ENCODE measurements at places on chromosomes 7 and 10.
A peak's percentile ranks its signal among the peaks of the same experiment; 100 is the strongest.

DNA sequence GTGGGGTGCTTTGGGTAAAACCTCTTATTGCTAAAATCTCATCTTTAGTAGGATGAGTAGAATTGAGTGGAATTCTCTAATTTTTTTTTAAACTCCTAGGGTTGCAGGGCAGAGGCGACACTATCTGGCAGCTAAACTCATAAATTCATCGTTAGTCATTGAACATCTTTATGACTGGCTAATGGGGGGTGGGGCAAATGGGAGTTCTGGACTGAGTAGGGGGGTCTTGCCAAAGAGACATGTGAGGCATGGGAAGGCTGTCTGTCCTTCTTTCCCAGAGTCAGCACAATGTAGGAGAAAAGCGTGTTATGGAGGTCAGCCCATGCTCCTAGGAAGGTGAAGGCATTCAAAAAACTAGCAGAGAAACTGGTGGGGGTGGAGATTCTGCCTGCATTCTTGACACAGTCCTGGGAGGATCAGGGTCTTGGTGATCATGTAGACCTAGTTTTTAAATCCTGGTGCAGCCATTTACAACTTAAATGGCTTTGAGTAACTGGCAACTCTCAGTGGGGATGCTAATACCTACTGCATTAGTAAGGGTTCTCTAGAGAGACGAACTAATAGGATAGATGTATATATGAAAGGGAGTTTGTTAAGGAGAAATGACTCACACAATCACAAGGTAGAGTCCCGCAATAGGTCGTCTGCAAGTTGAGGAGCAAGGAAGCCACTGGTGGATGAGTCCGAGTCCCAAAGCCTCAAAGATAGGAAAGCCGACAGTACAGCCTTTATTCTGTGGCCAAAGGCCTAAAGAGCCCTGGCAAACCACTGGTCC is 47.7 kb downstream of the EMX2 start:
- DNase-seq = no peak

GRCh38 chr10:127993056-127993690 is 86.3 kb downstream of the PTPRE start:
- no peak for DNase-seq

DNA sequence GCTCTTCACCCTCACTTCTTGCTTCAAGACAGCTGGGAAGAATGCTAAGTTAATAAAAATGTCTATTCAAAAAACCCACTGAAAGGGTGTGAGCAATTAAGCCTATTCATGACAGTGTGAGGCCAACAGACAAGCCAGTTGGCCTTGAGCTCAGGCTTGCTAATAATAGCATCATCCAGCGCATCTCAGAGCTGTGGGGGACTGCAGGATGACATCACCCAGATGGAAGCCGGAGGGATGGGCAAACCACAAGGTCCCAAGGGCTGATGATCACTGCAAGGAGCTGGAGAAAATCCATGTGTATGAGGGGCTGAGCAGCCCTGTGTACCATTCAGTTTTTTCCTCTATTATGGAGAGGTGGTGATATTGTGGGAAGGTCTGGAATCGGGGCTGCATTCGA is 770.4 kb downstream of the TNS3 start:
- DNase-seq = peak; percentile 72

GRCh38 chr10:47457528-47457820 is 26.4 kb downstream of the ANXA8 start:
- no peak for DNase-seq

DNA sequence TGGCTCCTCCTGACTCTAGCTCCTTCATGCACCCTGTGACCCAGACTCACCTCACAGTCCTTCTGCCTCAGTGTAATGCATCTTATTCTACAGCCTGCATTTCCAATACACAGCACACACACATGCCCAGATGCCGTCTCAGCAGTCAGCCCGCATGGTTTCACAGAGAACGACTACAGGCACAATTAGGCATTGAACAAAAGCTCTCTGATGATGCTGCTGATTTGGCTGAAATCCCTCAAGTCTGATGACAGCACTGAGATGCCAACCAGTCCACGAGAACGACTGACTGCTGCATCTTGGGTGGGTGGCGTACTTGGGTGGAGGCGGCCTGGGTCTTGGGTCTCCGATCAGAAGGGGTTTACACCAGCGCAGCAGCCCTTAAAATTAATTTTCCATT is 200.4 kb downstream of the TAX1BP1 start:
- DNase-seq = no peak

DNA sequence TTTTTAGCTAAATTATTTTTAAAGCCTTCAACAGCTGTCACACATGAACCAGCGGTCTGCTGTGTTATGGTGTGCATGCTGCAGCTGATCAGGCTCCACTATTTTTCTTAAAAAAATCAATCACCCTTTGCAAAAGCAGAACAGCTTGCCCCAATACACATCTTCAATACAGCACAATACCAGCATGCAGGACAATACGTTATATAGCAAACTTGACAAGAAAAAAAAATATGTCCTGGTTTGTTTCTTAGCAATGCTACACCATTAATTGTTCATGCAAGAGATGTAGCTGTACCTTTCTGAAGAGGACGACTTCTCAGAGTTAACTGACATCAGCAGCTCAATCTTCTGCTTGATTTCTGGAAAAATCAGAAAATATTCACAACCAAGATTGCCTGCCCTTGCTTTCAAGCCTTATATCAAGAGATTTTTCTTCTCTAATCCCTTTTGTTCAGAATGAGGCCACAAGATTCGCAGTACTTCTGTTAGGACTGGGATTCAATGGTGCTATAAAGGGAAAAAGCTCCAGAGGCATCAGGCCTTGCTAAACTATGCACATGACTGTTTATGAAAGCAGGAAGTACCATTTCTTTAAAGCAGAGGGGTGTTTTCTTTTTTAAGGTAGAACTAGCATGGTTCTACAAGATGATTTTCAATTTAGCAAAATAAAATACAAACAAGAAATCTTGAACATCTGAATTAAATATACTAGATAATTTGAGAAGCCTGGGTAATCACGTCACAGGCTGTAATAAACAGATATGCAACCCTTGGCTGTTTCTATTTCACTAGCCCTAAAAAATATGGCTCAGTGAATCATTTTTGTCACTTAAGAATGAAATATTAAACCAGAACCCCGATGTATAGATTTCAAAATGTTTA is 120.0 kb downstream of the SRPK2 start:
- no peak for DNase-seq

DNA sequence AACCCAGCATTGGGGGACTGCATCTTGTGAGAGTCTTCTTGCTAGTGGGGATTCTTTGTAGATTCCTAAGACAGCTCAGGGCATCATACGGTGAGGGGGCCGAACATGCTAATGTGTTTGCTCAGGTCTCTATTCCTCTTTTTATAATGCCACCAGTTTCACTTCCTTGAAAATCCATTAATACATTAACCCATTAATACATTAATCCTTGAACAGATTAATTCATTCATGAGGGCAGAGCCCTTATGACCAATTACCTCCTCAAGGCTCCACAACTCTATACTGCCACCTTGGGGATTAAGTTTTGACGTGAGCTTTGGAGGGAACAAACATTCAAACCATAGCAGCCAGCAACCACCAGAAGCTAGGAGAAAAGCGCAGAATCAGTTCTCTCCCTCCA is 67.2 kb upstream of the POT1 start:
- no peak for DNase-seq

GRCh38 chr10:125263551-125263950 is 103.2 kb upstream of the CTBP2 start:
- DNase-seq = no peak

DNA sequence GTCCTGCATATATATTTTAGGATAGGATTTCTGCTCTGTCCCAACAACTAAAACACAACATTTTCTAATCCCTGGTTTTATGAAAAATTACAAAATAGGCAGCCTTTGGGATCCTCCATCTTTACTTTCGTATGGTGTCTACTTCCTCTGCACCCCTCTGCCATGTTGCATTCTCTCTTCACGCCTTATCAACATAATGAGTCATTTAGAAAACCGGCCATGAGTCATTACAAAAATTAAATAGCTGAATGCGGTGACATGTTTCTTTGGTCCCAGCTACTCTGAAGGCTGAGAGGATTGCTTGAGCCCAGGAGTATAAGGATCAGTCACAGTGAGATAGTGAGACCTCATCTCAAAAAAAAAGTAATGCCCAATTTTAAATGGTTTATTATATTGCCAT is 148.1 kb upstream of the CELF2 start:
- no peak for DNase-seq

- peak; percentile 34 for DNase-seq
These were observed 17.9 kb downstream of the FGFBP3 start for GRCh38 chr10:91891125-91892001.

DNA sequence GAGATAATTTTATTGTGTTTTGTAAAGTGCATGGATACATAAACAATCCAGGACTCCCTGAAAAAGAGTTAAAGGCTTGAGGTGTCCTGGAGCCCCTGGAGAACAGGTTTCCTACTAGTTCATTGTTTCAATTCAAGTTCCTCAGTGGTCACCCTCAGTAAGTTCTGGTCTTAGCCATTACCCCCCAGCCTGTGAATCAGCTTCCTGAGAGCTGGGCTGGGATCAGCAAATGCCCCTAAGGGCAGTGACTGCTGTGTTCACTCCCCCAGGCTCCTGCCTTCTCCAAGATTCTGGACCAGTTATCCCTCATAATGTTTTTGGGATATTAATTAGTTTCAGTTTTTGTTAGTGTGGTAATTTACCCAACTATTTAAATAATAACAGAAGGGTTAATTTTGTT is 151.6 kb upstream of the PRSS58 start:
- DNase-seq = no peak

- DNase-seq = no peak
These were observed 53.4 kb upstream of the CYP2C8 start for GRCh38 chr10:95122736-95123135.

DNA sequence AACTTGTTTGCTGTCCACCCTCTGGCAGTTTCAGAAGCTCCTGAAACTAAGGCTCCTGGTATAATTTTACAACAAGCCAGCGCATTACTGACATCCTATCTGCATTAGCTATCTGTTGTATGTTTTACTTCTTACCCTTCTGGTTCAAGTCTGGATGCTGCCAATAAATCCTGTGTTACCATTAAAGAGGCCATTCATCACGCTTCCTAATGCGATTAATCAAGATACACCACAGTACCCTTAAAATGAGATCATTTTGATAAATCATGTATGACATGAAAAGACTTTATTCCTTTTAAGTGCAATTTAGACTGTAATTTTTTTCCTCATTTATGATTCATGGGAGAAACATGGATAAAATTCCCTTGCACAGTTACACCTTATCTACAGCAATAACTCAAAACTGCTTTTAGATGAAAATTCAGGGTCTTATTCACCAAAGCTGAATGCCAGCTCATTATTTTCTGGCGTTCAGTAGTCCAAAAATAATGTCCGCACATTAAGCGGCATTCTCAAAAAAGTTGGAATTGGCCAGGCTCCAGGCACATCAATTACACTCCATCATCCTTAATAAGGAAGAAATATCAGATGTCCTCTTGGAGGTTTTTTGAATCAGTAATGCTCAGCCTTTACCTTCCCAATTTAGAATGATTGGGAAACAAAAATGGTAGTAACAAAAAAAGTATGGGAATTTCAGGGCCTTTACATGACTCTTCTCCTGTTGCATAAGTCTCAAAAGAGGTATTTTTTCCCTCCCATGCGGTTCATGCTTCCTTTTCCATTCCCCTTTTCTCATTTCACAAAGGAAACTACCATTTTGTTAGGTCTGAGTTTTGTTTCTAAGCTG is 878.5 kb downstream of the LRMDA start:
- DNase-seq = no peak

DNA sequence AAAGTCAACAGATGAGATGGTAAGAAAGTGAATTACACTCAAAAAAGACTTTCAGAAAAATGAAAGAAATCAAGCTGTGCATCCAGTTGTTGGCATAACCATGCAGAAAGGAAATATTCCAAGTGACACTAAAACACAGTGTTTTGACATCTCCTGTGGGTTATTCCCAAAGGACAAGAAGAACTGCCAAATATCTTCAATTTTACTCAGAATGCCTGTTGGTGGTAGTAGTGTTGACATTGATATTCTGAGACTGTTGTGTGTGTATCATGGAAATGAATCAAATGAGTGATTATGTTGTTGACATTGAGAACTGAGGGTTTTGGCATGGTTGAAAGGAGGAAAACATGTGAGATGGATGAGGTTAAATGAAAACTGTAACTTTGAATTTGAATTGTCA is 196.9 kb downstream of the SH2D4B start:
- no peak for DNase-seq

DNA sequence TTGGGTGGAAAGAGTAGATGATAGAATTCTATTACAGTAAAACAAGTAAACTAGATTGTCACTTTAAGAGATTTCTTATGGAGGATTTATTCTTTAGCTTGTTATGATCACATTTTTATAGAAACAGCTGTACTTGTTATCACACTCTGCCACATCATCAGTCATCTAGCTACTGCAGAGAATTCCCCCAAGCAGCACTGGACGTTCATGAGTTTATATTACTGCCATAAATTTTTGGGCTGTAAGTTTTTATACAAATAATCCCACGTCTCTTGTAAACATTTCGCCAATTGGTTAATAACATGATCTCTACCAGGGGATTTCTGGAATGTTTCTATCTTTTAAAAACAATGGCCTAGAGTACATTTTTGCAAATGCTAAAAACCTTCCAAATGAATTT is 238.8 kb downstream of the POLR1F start:
- no peak for DNase-seq

- no peak for DNase-seq
These were observed 439.5 kb upstream of the NFE2L3 start for GRCh38 chr7:25712500-25712899.

GRCh38 chr10:119318411-119319160 is 111.2 kb downstream of the GRK5 start:
- DNase-seq = no peak

- no peak for DNase-seq
These were observed 231.1 kb upstream of the PRKCQ start for GRCh38 chr10:6811153-6811552.

DNA sequence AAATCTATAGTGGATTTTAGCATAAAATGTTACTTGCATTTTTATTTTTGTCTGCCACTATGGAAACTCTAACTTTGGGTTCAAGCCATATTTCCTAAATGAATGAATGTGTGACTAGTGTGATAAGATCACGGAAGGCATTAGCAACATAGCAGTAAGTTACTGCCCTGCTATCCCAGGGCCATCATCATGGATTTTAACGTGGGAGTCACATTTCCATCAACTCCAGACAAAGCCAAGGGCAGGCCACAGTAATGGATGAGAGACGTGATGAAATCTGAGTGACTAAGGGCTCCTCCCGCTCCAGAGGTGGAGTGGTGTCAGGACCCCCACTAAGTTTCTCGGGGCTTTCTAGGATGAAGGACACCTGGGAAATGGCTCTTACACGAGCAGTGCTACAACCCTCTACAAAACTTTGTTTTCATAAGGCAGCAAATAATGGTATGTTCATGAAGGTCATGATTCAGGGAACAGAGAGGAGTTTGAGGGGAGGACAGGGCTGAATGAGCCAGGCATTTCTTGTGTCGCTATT is 34.3 kb downstream of the C10orf120 start:
- DNase-seq = no peak

- DNase-seq = no peak
These were observed 106.7 kb upstream of the INSYN2A start for GRCh38 chr10:127303105-127303504.

GRCh38 chr10:16519250-16519907 is 2.3 kb downstream of the C1QL3 start:
- DNase-seq = no peak

GRCh38 chr7:98231493-98232262 is 20.4 kb downstream of the TECPR1 start:
- DNase-seq = no peak

Data from brain pericyte (primary cell).